ENCODE measurements at places on chromosomes 2 and 18.

DNA sequence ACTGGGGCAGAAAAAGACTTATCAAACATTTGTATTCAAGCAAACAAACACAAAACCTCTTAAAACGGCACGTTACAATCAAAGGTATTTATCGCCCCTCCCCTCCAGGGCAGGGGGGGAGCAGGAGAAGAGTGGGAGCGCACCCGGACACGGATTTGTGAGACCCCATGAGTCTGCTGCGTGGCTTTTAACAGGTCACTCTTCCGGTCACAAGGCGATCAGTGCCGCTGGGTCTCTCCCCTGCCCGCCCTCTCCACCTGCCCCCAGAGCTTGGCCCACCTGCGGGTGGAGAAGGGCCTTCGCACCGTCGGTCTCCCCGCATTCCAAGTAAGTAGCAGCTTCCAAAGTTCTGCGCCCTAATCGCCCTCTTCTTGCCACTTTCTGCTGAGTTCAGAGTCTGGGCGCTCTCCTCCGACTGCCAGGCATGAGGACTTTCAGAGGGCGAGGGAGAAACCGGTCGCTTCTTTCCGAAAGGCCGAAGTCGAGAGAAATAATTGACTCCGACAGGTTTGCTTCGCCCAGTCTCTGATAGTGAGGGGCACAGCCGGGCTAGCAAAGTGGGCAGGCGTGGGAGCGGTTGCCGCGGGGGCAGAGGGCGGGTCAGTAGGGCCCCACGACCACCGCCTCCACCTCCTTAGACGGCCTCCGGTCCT lies 800 bp downstream of the RPRM start:
- DNase-seq, result no peak

DNA sequence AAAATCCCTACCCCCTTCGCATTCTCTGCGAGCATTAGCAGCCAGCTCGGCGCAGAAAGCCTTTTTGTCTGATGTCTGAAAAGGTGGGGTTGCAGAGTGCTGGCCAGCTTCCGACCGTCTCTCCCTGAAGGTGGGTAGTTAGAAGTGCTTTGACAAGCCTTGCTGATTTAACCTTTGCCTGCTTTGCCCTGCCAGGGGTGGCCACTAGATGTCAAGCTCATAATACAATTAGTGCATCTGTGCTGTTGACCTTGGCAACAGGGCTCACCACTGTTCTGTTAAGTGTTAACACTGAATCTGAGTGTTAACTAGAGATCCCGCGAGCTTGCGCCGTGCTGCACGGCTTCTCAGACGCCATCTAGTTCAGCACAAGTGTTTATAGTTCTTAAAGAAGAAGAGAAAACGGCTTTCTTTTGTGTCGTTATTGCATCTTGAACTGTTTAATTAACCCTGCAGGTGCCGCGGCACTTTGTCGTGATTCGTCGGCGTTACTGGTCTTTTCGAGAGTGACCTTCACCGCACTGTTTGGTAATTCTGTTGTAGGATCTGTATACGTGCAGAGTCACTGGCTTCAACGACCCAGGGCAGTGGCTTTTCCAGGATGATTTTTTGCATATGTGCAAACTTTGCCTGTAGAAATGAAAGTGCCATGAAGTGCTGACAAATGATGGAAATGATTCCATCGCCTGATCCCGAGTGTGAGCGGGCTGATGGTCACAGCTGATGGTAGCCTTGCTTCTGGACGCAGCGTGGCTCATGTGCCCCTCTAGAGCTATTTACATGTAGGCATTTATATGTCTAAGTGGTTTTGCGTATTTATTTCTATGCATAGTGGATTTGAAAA lies 5.5 kb downstream of the SALL3 start:
- DNase-seq, result no peak

GRCh38 chr18:10368456-10369453 lies 85.7 kb upstream of the APCDD1 start:
- DNase-seq, result no peak

GRCh38 chr2:28681158-28681571 lies 70.5 kb upstream of the PPP1CB start:
- peak; percentile 90 for DNase-seq

DNA sequence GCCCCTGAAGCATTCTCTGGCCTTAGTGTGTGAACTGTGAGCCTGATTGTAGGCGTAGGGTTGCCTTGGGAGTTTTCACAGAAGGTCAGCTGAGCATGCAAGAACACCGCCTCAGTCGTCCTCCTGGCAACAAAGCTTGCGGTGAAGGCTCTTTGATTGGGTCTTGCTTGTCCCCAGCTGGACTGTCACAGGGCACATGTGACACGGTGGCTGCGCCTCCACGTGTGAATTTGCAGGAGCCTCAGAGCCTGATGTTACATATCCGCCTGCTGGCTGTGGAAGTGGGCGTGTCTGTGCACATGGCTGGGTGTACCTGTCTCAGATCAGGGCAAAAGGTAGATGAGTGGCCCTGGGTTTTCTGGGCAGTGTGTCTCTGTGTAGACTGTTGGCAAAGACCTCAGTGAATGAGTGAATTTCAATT lies 228.7 kb downstream of the HAUS1 start:
- DNase-seq, result no peak

DNA sequence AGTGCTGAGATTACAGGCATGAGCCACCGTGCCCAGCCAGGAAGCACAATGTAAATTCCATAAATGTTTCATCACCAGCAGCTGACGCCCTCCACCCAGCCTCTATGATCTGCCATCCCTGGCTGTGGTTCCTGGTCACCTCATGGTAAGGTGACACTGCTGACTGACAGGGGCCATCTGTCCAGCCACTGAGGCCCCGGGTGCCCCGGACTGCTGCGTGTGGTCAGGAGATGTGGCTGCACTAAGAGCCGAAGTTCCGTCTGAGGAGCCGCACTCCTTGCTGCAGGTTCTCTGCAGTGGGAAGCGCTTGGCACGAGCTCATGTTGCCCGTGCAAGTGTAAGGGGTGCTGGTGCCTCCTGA lies 10.9 kb downstream of the NTSR2 start:
- DNase-seq, result no peak

GRCh38 chr2:197547163-197547900 lies 31.5 kb downstream of the MOB4 start:
- no peak for DNase-seq

DNA sequence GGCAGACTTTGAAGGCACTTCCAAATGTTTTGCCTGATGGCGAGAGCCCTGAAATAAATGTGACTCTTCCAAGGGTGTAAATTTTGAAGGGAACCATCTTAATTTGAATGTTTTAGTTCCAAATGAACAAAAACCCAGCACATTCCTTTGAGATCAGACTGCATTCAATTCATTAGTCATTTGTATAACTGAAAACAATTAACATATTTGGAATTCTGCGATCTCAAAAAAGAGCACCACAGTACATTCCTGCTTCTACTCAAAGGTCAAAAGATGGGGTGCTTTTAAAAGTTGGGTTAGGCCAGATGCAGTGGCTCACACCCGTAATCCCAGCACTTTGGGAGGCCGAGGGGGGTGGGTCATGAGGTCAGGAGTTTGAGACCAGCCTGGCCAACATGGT lies 38.2 kb upstream of the CHRNA1 start:
- peak; percentile 66 for DNase-seq

GRCh38 chr2:1628893-1629292 lies 115.4 kb downstream of the PXDN start:
- DNase-seq, result peak; percentile 87

DNA sequence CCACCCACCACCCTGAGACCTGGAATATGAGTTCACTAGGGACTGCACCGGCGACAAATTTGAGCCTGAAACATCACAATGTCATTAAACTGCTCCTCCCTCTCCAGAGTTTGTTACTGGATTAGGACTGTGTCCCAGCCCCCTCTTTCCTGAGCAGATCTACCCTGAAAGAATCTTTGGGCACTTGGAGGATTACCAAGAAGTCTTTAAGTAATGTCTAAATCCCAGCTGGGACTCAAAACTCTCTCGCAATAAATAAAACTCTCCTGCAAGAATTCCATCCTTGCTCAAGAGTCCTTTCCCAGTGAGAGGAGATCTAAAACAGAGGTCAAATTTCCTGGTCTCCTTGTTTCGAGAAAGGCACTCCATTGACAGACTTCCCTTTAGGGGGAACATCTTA lies 20.9 kb downstream of the GKN2 start:
- no peak for DNase-seq

DNA sequence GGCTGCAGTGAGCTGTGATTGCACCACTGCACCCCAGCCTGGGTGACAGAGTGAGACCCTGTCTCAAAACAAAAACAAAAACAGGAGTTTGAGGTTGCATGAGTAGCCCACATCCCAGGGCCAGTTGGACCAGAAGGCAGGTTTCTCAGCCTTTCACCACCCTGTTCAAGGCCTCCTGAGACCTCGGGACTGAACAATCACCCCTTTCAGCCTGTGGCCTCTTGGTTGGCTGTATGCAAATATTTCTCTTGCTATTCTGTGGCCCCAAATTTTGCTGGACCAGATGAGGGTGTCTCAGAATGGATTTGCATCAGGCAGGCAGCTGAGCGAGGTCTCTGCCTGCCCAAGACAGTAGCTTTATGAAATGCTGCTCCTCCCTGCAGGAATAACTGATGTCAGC lies 56.9 kb downstream of the DPYSL5 start:
- DNase-seq, result no peak
